ENCODE measurements at places on chromosomes 2 and 18.

- no peak for DNase-seq
These were observed 1396.9 kb upstream of the NXPH2 start for GRCh38 chr2:140177086-140177485.

DNA sequence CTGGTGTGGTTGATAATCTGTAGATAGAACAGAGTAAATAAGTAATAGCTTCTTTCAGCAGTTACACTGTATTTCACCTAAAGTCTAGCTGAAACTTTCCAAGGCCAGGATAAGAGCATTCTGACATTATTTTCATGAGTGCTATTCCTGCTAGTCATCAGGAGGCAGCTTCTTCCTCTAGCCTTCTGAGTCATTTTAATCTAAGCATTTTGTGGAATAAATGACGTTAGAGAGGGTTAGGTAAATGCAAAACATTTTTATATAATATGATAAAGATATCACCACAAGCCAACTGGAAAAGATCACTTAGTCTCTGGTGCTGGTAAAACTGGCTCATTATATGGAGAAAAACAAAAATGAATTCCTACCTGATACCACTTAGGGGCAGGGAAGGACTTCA, 138.5 kb downstream of the MEP1B start:
- DNase-seq: no peak

DNA sequence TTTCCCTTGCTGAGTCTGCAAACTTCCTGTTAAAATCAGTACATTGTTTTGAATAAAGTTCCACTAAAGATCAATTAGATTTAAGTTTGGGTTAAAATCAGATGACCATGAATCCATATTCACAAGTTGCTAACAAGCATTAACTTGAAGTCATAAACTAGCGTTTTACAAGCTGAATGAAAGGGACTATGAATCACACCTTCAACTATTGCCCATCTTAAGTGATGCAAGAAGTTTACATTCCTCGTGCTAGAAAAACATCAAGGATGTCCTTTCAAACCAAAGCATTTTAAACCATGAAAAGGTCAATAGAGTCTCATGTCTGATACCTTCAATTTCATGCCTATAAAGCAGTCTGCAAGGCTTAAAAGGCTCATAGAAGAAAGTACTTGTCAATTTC, 257.2 kb upstream of the SYT4 start:
- DNase-seq: no peak

DNA sequence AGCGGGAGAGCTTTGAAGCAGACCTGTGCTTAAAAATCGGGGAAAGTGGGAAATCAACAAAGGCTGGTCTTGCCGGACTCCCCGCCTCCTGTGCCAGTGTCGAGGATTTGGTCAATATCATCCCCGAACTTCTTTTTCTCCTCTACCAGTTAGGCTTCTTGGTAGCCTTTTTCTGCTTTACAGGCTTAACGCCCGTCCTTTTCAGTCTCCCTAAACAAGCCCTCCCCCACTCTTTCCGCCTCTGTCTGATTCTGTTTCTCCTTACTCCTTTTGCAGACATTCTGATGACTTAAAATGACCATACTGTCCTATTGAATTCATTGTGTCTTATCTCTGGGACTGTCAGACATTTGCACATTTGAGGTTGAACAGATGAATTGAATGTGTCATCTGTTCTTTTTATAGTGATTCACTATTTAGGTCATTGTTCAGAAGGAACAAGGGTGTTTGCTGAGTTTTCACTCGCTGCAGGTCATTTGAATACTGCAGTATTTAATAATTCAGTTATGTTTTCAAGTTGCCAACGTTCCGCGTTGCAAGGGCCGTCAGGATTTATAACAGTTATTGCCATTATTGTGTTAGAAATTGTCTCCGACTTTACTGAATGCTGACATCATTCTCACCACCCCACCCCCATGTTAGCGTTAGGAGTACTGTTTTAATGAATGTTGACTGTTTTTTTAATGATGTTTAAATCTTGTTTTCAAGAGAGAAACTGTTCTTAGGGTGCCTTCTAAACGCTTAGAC, 1.1 kb downstream of the ITGAV start:
- no peak for DNase-seq

- DNase-seq: no peak
These were observed 32.8 kb upstream of the PEX13 start for GRCh38 chr2:60984720-60985119.

- DNase-seq: no peak
These were observed 10.0 kb downstream of the TTL start for GRCh38 chr2:112491946-112492345.

- no peak for DNase-seq
These were observed 108.7 kb downstream of the DPP10 start for GRCh38 chr2:114550895-114551793.

DNA sequence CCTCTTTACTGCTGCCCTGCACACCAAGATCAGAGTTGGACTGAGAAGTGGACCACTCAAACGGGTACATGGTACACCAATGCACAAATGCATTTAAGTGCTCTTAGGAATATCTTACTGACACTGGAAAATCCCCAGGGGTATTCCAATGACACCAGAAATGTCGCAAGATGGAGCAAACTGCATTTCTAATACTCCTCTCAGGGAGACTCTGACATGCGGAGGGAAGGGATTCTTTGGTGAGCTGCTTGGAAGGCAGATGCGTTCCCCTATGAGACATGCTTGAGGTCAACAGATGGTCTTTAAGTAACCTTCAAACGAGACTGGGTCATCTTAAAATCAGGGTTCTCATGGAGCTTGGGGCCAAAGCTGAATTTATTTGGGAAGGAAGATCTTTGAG, 521.8 kb upstream of the TCF4 start:
- DNase-seq: no peak

DNA sequence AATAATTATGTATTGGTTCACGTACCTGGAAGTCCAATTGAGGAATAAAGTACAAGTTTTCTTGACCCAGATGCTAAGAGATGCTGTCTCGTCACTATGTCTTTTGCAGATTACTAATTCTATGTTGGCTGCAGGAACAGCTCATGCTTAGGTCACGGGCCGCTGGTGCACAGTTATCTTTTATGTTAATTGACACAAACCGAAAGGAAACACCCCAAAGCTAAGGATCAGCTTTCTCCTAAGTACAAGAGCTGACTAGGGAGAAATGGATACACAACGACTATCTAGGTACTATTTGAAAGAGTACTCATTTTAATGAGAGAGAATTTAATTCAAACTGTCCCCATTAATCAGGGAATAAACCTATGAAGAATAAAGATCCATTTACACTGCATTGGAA, 217.7 kb upstream of the SLC35G4 start:
- no peak for DNase-seq

DNA sequence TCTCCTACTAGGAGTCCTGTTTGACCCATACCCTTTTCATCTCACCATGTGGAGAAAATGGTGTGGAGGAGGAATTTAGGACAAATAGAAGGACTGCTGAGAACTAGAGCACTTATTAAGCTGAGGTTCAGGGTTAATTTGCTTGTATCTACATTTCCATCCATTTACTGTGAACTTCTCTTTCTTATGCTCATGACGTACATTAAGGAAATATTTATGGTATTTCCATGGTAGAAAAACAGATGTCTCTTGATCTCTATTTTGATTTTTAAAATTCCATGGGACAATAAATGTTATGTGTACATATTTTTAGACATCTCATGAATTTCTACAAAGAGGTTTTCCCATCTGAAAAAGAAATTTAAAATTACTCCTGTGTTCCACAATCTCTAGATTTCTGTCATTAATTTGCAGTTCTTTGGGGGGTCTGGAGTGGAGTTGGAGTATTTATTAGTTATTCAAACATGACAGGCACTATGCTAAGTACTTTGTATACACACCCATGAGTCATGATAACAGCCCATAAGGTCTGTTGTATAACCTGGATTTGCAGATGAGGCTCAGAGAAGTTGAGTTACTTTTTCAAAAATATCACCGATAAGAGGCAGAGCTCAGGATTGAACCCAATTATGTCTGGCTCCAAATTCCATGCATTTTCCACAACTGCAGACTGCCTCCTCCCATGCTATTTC, 112.6 kb downstream of the COPS8 start:
- DNase-seq: no peak

DNA sequence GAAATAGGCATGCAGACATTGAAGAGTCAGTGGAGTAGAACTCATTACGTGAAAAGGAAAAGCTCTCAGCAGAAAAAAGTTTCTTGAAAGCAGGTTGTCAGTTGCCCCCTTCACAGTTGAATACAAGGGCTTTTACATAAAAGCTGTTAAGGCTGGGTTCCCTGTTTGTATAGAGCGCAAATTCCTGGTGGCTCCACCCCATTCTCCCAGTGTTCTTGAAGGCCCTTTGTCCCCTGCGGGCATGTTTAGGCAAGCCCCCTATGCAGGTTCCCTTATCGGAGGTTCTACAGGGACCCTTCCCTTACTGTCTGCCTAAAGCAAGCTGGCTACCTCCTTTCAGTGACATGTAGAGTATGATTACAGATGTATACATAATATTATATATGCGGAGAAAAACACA, 497.2 kb upstream of the SYT4 start:
- no peak for DNase-seq

DNA sequence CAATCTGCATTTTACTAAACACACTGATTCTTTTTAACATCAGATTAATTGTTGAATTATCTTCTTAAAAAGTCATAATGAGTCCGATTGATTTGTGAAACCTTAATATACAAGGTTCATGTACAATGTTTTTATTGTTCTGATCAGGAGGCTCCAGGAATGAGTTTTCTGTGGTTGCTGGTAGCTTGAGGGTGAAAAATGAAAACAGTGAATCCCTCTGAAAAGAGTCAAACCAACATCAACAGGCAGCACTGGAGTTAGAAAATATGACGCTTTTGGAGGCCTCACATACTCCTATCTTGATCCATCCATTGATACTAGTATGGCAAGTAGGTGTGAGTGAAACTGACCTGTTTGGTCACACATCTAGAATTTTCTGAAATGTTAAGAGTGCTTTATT, 216.3 kb upstream of the ETAA1 start:
- no peak for DNase-seq

DNA sequence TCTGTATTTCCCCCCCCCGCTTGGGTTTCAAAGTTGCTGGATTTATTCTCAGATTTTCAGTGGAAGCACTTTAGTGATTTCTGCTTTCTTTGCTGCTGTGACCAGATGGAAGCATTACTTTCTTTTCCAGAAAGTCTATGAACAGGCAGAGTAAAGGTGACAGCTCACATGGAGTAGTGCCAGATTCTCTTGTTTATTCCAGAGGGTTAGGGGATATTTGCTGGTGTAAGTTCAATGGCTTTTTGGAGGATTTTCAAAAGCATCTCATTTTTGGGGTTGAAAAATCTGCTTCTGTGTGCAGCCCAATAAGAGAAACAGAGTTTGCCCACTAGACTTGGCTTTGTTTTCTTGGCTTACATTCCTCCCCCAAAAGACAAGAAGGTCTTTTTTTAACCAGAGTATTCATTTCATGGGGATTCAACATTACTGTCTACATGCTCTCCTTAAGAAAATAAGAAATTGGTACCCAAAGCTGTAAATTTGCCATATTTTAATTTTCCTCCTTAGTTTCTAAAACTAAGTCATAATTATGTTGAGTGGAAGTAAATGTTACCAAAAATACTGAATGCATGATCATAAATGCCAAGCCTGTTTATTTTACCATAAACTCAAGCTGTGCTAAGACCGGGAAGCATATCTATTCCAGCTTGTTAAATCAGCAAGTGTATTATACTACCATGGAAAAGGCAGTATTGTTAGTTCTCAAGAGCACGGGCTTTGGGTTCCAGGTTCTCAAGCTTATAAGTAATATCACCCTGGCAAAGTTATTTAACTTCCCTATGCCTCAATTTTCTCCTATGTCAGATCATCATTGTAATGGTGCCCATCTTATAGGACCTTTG, 557.2 kb downstream of the CPS1 start:
- no peak for DNase-seq

- DNase-seq: no peak
These were observed 151.1 kb upstream of the LHCGR start for GRCh38 chr2:48906633-48907032.

- DNase-seq: no peak
These were observed 115.7 kb downstream of the MYCN start for GRCh38 chr2:16055848-16056580.

GRCh38 chr18:22977847-22978701, 44.9 kb downstream of the RBBP8 start:
- DNase-seq: no peak

GRCh38 chr2:121567957-121568409, 37.3 kb downstream of the RNU4ATAC start:
- no peak for DNase-seq

DNA sequence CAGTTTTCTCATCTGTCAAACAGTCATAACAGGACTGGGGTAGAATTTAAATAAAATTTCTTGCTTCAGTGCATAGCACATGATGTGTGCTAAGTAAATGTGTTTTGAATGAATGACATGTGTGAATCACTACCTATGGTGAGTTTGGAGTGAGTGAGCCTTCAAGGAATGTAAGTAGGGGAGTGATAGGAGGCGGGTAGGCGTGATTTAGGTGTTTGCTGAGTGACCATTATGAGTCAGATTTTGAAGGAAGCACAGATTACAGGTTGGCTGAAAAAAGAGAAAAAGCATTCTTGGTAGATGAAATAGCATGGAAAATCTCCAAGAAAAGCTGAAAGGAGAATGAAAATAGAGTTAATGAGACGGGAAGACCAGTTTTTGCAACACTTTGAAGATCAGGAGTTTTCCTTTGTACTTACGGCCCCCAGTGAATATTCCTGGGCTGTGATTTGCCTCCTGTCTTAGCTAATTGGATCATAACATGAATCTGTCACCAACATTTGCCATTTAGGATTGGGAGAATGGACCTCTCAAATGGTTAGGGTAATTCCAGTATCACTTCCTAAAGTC, 136.9 kb upstream of the GATA6 start:
- DNase-seq: no peak

- DNase-seq: no peak
These were observed 64.9 kb downstream of the ZNF521 start for GRCh38 chr18:25287106-25287505.

DNA sequence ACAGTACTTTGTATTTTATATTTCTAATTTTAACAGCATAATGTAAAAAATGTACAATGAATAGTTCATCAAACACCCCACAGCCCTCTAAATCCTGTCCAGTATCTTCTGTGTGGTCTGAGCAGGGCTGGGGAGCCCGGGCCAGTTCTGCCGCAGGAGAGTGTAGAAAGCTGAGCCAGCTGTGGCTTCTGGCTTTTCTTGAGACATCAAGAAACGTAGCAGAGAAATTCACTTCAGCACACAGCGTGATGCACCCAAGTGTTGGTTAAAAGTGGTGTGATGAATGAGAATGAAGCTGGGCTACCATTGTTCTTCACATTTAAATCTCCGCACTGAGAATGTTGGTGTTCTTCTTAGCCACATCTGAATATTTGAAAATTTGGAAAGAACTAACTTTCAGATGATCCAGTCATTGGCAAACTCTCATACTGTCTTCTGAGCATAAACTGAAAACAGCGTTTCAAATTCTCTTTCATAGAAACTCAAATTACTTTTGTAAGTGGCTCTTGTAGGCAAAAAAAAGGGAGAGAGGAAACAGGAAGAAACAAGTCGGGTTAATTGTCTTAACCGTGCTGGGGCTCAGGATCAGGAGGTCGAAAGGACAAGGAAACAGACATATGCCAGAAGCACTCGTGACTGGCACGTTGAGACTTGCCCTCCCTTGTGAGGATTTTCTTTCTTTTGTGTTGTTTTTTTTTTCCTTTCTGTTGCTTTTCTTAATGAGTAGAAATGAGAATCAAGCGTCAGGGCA, 23.4 kb upstream of the TMEM87B start:
- no peak for DNase-seq

GRCh38 chr18:78678318-78678695, 301.3 kb upstream of the SALL3 start:
- no peak for DNase-seq

- no peak for DNase-seq
These were observed 478.2 kb downstream of the ARHGAP15 start for GRCh38 chr2:143607231-143608062.
